ENCODE measurements at places on chromosomes 7 and 10.

- H3K4me3 ChIP-seq: no peak overlapping the region
- H3K27ac ChIP-seq: no peak overlapping the region
- H3K4me1 ChIP-seq: peaks cover 38% of the 10 kb centered on the region
- DNase-seq: no peak
- H3K36me3 ChIP-seq: no peaks in the 10 kb centered on the region
Observed at GRCh38 chr10:103766751-103767505, 88.4 kb downstream of the SH3PXD2A start.

DNA sequence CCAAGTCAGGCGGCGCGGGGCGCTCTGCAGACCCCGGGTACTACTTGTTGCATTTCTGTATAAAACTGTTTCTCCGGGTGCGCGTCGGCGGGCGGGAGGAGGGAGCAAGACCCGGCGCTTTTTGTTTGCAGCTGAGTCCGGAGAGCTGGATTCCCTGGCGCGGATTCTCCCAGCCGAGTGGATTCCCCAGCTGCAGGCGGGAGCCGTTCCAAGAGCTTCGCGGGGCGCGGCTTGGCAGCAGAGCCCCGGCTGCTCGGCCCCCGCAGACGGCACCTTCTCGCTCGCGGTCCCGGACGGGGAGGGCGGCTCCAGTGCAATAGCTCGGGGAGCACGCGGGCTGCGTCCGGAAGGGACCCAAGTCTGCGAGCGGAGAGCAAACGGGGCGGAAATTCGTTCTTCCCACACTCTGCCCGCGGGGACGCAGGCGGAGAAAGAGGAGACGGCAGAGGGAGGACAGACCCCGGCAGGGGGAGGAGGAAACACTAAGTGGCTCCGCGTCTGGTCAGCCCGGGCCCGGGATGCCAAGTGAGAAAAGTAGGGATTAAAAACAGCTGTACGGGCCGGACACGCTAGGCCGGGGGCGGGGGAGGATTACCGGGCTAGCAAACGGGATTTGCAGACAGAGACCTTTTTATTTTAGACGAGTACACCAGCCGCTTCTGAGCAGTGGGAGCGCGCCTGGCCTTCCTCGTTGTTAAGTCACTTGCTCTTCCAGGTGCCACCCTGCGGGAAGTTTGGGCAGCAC lies at the start of gene TRIL:
Gene TRIL (minus strand): TSS at position 96 of the 745 bp plus-strand sequence. CDS start 284 bp downstream, outside the sequence.
- H3K27ac ChIP-seq: peak within 1 kb of the TSS; percentile 62
- H3K4me1 ChIP-seq: peaks cover 23% of the 10 kb centered on the region
- peaks cover 24% of the 10 kb centered on the region for H3K27me3 ChIP-seq
- no peaks in the 10 kb centered on the region for H3K36me3 ChIP-seq

- peaks cover 43% of the 10 kb centered on the region for H3K4me1 ChIP-seq
- no peaks in the 10 kb centered on the region for H3K36me3 ChIP-seq
Observed at GRCh38 chr10:498760-499435, 190.6 kb downstream of the DIP2C start.

DNA sequence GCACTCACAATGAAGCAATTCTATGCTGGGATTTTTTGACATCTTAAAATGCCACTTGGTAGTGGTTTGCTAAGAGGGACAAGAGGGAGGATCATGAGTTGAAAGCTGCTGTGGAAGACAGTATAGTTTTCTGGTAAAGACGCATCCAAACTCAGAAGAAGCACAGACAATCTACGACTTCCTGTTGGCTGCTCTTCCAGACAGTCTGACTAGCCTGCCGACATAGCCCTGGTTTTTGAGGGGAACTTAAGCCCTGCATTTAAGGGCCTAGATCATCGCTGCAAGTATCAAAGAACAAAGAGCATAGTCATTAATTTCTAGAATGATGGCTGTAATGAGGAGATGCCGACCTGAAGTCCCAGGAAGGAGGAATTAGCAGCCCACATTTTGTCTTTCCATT lies 99.9 kb upstream of the IKZF1 start:
- no peak for DNase-seq
- H3K27ac ChIP-seq: no peak overlapping the region
- no peaks in the 10 kb centered on the region for H3K36me3 ChIP-seq
- no peaks in the 10 kb centered on the region for H3K4me1 ChIP-seq

- H3K4me1 ChIP-seq: no peaks in the 10 kb centered on the region
- no peaks in the 10 kb centered on the region for H3K27me3 ChIP-seq
- peaks cover 9% of the 10 kb centered on the region for H3K36me3 ChIP-seq
- no peak for DNase-seq
- H3K4me3 ChIP-seq: no peak overlapping the region
- no peak overlapping the region for H3K27ac ChIP-seq
Observed at GRCh38 chr7:121373177-121373576, 22.9 kb downstream of the FAM3C start.

DNA sequence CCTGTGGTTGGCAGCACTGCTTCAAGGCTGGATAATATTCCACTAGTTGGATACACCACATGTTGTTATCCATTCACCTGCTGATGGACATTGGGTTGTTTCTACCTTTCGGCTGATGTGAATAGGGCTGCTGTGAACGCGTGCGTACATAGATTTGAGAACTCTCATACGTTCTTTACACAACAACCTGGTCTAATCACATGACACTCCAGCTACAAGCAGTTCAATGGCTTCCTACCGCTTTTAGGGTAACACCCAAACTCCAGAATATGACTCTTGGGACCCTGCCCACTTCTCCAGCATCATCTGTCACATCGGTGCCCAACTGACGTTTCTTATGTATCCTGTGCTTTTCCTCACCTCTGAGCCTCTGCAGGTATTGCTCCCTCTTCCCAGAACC lies 114.6 kb downstream of the ABLIM1 start:
- no peak for DNase-seq
- no peak overlapping the region for H3K4me3 ChIP-seq
- H3K27me3 ChIP-seq: no peaks in the 10 kb centered on the region
- peak overlapping the region; percentile 13 for H3K27ac ChIP-seq
- H3K4me1 ChIP-seq: peaks cover 5% of the 10 kb centered on the region
- peaks cover 4% of the 10 kb centered on the region for H3K36me3 ChIP-seq

DNA sequence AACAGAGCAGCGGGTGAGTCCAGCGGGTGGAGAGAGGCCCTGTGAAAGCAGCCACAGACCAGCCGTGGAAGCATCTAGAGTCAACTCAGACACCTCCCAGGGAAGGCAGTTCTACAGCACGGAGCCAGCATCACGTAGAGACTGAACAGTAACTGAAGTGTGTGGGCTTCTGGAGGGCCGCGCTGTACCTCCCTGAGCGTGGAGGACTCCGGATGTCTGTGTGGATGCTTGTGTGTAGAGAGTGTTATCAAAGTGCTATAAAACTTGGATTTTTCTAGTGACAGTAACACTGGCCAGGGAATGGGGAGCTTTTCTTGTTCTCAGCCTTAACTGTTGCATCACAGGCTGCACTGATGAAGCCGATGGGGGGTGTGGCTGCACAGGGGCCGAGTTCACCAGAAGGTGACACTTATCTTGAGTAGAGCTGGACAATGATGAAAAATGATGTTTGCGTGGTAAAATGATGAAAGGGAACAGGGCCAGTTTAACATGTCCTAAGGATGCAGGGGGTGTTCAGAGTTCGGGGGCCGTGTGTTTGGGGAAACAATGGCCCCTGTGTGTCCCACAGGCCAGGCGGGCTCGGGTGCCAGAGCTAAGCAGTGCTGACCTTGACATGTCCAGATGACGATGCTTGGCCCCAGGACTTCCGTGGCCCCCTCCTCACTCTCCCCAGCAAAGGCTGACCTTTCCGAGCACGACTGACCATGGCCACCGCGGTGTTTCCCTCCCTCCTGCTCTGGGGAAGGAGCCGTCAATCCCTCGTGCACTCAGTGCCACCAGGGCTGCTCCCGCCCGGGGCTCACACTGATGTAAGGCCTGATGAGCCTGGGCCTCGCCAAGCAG lies 21.9 kb downstream of the MNX1 start:
- DNase-seq: no peak
- no peaks in the 10 kb centered on the region for H3K4me1 ChIP-seq
- no peaks in the 10 kb centered on the region for H3K36me3 ChIP-seq

DNA sequence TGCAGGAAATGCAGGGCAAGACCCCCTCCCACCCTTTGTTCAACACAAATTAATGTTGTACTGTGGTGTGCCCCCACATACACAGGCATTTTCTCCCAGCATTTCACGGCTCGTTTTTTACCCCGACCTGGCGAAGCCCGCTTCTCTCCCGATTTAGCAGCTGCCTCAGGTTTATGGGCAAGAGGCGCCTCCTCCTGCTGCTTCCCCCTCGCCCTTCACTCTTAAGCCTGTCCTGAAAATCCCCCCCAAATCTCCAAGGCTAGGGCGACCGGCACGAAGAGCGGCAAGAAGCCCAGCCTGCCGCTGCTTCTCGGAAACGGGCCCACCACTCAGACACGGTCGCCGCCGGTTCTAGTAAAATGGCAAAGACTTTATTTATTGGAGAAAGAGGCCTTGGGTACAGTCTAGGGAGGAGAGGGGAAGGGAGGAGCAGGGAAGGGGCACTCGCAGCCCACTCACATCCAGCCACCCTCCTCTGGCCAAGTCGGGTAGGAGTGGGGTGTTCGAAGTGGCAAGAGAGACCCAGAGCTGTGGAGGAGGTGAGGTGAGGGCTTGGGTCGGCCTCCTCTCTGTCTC lies 3.3 kb downstream of the LBX1 start:
- no peak for DNase-seq
- peak overlapping the region; percentile 73 for H3K4me3 ChIP-seq
- H3K36me3 ChIP-seq: no peaks in the 10 kb centered on the region

GRCh38 chr10:132845780-132846595 lies 60.0 kb upstream of the NKX6-2 start:
- H3K27ac ChIP-seq: no peak overlapping the region
- peaks cover 26% of the 10 kb centered on the region for H3K27me3 ChIP-seq
- H3K36me3 ChIP-seq: no peaks in the 10 kb centered on the region
- no peaks in the 10 kb centered on the region for H3K4me1 ChIP-seq
- no peak for DNase-seq

GRCh38 chr7:152579070-152579469 lies 96.9 kb downstream of the XRCC2 start:
- H3K27me3 ChIP-seq: no peaks in the 10 kb centered on the region
- no peaks in the 10 kb centered on the region for H3K4me1 ChIP-seq

DNA sequence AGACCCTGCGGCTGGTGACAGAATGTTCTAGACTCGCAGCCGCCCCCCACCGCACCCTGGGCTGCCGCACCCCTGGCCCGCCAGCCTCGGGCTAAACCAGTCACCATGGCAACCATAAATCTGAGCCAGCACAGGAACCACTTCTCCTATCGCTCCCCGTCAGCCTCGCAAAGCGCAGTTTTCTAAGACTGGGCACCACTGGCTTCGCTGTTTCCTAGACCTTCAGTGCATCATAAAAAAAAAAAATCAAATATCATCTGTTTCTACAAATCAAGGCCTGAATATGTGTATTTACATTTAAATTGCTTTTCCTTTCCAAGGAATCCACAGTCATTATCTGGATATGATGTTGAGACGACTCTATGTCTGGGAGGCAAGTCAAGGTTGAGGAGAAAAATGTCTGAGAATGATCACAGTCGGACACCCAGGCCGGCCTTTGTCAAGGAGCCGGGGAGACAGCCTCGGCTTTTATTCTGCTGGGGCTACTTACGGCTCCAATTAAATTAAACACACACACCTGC lies 99.9 kb downstream of the PTPRN2 start:
- H3K36me3 ChIP-seq: no peaks in the 10 kb centered on the region
- no peak overlapping the region for H3K27ac ChIP-seq
- DNase-seq: no peak
- H3K4me1 ChIP-seq: no peaks in the 10 kb centered on the region
- no peaks in the 10 kb centered on the region for H3K27me3 ChIP-seq

- no peaks in the 10 kb centered on the region for H3K27me3 ChIP-seq
- no peaks in the 10 kb centered on the region for H3K4me1 ChIP-seq
- no peak overlapping the region for H3K27ac ChIP-seq
- DNase-seq: no peak
Observed at GRCh38 chr7:93949423-93949822, 27.9 kb downstream of the GNG11 start.

DNA sequence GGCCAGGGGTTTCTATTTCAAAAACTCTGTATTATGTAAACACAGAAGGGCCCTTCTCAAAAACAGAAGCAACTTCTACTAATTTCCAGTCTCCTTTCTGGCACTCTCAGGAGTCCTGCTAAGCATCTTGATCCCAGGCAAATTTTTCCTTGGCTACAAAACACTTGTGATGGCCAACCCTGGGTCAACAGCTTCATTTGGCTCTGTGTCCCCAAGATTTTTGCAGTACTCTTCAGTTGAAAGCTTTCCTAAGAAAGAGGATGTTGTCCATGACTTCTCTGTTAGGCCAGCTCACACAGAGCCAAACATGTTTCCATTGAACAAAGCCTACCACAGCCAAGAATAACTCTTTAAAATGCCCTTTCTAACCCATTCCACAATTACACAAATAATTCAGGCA lies 99.0 kb upstream of the EGR2 start:
- no peaks in the 10 kb centered on the region for H3K36me3 ChIP-seq
- no peak for DNase-seq
- no peaks in the 10 kb centered on the region for H3K4me1 ChIP-seq
- no peak overlapping the region for H3K27ac ChIP-seq

- no peaks in the 10 kb centered on the region for H3K36me3 ChIP-seq
- H3K27me3 ChIP-seq: no peaks in the 10 kb centered on the region
- no peak overlapping the region for H3K27ac ChIP-seq
- H3K4me3 ChIP-seq: no peak overlapping the region
Observed at GRCh38 chr7:151840088-151840910, 36.6 kb downstream of the PRKAG2 start.

GRCh38 chr10:120184547-120185337 lies 272.3 kb upstream of the PLPP4 start:
- no peaks in the 10 kb centered on the region for H3K36me3 ChIP-seq
- H3K27me3 ChIP-seq: no peaks in the 10 kb centered on the region
- H3K4me1 ChIP-seq: no peaks in the 10 kb centered on the region
- DNase-seq: no peak
- H3K4me3 ChIP-seq: no peak overlapping the region
- H3K27ac ChIP-seq: no peak overlapping the region

DNA sequence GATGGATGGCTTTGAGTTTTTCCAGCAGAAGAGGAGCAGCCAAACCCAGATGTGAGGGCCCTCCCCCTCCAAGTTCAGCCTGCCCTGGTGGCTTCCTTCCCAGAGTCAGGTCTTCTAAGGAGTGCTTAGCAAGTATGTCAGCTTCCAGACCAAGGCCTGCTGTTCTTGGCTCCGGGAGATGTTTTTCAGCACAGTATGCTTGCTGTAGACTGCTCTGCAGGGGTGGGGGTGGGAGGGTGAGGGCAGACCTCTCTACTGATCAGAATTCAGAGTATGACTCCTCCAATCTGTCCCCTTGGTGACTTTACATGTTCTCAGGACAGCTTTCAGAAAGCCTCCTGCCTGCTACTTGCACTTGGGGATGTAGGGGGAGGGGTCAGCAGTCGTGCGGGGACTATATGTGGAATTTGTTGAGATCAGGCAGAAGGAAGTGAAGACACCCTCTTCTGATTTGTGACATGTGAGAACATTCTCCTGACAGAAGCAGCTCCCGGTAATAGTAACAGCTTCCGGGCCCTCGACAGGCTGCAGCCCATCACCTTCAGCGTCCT lies 516.4 kb upstream of the ZMIZ1 start:
- peak; percentile 23 for DNase-seq
- H3K27me3 ChIP-seq: no peaks in the 10 kb centered on the region
- no peaks in the 10 kb centered on the region for H3K36me3 ChIP-seq
- no peak overlapping the region for H3K4me3 ChIP-seq

Measured in gastrocnemius medialis (tissue), 4 donors.